ENCODE measurements at places on chromosomes 1 and 21.

- DNase-seq, result no peak
Measured at GRCh38 chr1:110626889-110627288, 20.7 kb upstream of the KCNA2 start.

- DNase-seq, result no peak
Measured at GRCh38 chr1:45730075-45730779, 20.2 kb downstream of the IPP start.

DNA sequence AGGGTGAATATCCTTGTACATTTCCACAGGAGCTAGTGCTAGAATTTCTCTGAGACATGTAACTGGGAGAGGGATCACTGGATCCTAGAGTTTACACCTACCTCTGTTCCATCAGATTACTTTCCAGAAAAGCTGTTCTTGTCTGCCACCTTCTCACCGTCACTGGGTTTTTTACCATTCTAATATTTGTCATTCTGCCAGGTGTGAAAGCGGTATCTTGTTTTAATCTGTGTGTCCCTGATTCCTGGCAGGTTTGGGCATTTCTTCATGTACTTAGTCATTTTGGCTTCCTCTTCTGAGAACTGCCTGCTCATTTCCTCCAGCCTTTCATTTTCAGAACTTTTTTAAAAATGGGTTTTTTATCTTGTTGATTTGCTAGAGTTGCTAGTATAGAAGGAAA, 5.1 kb downstream of the PMF1 start:
- no peak for DNase-seq

GRCh38 chr1:213657013-213657412, 330.8 kb upstream of the PROX1 start:
- no peak for DNase-seq

- DNase-seq, result no peak
Measured at GRCh38 chr1:53066891-53067738, 5.1 kb downstream of the PODN start.
